Hematopoietic multipotent progenitor cell (in vitro differentiated cells): ENCODE measurements at places on chromosomes 4 and X. TPM values are rescaled to one million over a fixed set of nuclear protein-coding genes. Genes with fewer than 3 reads are reported as not detected.

DNA sequence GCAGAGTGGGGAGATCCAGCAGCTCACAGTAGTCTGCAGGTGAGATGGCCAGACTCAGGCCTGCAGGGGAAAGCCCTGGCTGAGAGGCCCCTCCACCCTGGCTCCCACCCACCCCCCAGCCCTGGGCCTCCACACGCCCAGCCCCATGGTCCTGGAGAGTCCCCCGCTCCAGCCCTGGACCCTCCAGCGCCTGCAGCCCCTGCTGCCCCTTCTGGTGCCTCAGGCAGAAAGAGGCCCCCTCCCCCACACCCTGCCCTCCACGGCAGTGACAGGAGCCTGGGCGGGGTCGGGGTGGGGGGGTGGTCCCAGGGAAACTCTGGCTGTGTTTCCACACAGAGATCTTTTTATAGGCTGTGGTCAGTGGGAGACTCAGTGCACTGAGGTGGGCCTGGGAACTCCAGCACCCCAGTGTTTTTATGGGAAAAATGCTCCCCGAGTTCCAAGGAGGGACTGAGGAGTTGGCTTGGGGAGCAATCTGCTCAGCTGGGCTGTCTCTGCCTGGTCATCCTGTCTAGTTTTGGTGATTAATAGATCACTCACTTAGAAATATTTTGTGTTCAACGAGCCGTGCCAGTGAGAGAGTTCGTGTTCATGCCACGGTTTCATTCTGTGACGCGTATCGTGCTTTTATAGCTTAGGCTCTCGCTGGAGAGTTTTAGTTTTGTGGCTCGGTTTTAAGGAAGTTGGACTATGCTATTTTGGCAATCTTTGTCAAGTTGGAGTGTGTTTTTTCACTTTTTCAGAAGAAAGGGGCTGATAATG is 53.1 kb upstream of the HGFAC start:
- peak; percentile 58 for DNase-seq

GRCh38 chr4:119299260-119299671 is 22.7 kb downstream of the FABP2 start:
- no peak for DNase-seq

DNA sequence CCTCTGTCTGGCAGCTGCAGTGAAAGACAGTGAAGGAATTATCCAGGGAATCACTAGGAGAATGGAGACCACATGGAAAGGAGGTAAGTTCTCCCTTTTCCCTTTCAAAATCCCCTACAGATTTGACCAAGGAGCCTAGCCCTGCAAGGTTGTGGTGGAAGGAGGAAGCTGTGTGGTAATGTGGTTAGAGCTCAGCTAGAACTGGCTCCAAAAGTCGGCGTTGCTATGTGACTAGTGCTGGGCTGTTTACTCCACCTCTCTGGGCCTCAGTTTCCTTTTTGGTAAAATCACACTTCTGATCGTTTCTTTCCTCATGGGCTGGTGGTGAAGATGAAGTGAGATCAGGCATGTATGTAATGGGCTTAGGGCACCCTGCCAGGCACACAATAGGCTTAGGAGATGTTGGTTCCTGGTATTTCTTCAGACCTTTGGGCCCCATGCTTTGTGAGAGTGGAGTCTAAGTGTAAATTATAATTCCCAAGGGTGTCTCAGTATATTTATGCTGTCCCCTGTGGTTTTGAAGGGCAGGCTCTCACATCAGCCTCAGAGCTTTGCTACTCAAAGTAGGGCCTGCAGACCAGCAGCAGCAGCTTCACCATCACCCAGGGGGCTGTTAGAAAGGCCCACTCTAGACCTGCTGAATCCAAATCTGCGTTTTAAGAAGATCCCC is 183.7 kb upstream of the BCOR start:
- DNase-seq: no peak

GRCh38 chr4:165810726-165811125 is 62.3 kb upstream of the TLL1 start:
- no peak for DNase-seq

The PTTG2 gene
- total RNA-seq: not detected

The CDX4 gene
- not detected for total RNA-seq

- DNase-seq: peak; percentile 22
Observed at GRCh38 chrX:129737916-129738315, 863 bp upstream of the XPNPEP2 start.

DNA sequence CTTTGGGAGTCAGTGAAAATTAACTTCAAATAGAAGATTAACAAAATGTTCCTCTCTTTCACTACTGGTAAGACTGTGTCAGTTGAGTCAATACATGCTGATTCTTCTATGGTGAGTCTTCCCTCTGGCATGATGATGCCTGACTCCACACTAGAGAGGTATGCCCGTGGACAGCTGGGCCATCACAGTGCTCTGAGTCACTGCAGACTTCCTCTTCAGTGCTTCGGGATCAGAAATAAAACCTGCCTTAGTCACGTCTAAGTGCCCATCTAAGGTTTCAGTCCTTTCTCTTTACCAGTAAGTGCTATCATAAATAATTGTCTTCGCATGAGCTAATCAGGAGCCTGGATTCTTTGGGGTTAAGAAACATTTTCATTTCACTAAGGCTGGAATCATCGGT is 1.6 kb upstream of the ASB5 start:
- DNase-seq: no peak

- no peak for DNase-seq
Observed at GRCh38 chr4:54664400-54664799, 6.6 kb downstream of the KIT start.

DNA sequence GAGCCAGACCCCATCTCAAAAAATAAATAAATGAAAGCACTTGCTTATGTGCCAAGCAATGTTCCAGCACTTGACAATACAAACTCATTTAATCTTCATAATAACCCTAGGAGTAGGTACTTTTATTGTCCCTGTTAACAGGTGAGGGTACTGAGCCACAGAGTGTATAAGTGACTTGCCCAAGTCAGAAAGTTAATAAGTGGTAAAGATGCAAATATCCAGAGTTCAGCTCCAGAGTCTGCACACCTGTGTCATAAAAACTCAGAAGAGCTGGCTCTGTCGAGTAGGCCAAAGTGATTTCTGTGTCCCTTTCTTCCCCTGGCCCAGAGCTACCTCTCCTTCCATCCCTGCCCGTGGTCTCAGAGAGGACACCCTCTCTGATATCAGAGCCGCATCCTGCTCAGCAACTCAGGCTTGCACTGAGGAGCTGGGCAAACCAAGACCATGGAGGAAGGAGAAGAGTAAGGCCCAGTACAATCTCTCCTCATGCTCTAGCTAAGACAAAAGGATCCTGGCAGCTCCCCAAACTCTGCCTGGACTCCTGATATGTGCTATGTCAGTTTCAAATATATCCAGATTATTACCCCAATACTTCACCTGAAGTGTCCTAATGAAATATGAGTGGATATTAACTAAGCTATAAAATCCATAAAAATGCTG is 136.3 kb downstream of the HS6ST2 start:
- no peak for DNase-seq

DNA sequence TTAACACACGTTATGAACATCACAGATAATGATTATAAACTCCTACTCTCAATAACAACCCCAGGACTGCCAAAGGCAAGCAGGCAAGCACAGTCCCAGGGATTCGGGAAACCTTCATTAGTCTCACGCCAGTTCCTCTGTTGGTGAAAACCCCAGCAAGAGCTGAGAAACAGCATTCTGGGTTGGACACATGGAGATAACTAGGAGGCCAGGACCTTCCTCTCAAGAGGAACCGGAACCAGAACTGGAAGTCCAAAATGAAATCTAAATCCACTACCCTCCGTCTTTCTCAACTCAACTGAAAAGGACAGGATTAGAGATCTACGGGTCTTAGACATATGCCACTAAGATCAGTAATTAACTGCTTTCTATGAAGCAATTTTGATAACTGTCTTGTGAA is 3.8 kb downstream of the VEGFC start:
- no peak for DNase-seq

GRCh38 chr4:158934996-158935669 is 166.3 kb downstream of the FNIP2 start:
- DNase-seq: no peak

DNA sequence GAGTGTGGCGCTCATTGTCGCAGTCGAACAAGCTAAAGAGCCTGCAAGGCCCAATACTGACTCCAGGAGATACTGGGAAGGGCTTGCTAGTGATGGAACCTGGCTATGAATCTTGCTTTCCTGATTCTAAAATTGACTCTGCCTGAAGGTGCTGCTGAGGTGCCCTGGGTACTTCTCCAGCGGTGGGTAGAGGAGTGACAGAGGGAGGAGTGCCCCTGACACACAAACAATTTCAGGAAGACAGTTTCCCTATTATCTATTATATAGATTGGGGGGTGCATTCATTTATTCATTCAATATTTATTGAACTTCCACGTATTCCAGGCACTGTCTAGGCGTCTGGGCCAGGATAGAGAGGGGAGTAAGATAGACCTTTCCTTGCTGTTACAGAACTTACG is 339.2 kb upstream of the GATB start:
- no peak for DNase-seq

DNA sequence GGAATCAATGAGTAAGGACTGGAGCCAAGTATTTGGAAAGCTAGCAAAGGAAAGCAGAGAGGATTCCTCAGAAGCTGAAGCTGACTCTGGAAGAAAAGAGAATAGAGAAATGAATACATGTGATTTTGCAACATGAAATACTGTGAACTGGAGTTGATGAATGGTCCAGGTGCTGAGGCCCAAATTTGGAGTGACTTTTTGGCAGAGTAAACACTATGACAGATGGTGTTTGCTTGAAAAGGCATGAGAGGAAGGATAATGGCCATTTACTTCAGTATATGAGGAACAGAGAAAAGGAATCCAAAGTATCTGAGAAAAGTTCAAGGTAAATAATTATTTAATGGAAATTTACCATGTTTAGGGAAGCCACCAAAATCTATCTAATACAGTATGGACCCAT is 236.7 kb downstream of the SLITRK2 start:
- DNase-seq: no peak

The CXCL8 gene
- 16.4 TPM for total RNA-seq

The MMRN1 gene
- 31.0 TPM for total RNA-seq

DNA sequence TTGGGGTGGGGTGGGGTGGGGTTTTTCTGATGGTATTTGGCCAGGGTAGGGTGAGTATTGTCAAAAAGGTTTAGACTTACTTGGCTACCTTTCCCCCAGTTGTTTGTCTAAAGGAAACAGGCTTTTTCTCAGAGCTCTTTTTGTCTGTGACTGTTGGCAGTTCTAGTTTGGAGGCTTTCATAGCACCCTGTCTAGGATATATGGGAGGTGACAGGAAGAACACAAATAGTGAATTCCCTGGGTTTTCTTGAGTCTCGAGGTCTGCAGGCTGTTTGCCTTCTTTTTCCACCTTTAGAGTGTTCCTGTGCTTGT is 13.5 kb downstream of the RPS6KA3 start:
- DNase-seq: no peak

- no peak for DNase-seq
Observed at GRCh38 chr4:21835712-21836111, 112.9 kb downstream of the KCNIP4 start.

The XPNPEP2 gene
- 0.27 TPM for total RNA-seq

The NLRP2B gene
- total RNA-seq: not detected

GRCh38 chr4:155885666-155886065 is 17.8 kb upstream of the TDO2 start:
- DNase-seq: no peak

DNA sequence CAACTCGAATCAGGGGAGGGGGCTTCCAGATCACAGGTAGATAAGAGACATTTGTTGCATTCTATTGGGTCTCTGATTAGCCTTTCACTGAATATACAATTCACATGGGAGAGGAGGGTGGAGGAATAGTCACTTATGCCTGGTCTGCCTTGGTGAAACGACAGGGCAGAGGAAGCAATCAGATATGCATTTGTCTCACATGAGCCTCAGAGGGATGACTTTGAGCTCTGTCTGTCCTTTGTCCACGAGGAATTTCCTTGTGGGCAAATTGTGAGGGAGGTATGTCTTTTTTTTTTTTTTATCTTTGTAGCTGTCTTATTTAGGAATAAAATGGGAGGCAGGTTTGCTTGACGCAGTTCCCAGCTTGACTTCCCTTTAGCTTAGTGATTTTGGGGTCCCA is 28.5 kb upstream of the TMSB4X start:
- no peak for DNase-seq

The STAP1 gene
- total RNA-seq: 1.3 TPM

DNA sequence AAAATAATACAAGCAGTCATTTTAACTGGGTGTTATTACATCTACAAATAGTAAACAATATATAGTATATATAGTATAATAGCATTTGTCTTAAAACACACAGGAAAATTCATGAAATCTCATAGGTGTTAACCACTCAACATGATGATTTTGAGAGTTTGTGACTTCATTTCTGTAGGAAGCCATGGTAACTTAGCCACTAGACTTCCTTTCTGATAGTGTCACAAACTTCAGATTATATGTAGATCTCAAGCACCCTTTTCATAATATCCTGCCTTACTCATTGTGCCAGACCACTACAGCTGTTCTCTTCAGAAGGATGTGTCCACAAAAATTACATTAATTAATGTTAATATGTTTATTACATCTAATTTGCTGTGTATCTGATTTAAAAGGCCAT is 1250.6 kb downstream of the ADGRL3 start:
- DNase-seq: no peak
